ENCODE measurements at places on chromosomes 12 and 14. TPM values are rescaled to one million over a fixed set of nuclear protein-coding genes. Genes with fewer than 3 reads are reported as not detected.

TGFB3 gene
- polyA plus RNA-seq = 30.2 TPM

ANAPC7 gene
- polyA plus RNA-seq = 17.2 TPM

SH2B3 gene
- polyA plus RNA-seq = 12.6 TPM

DNA sequence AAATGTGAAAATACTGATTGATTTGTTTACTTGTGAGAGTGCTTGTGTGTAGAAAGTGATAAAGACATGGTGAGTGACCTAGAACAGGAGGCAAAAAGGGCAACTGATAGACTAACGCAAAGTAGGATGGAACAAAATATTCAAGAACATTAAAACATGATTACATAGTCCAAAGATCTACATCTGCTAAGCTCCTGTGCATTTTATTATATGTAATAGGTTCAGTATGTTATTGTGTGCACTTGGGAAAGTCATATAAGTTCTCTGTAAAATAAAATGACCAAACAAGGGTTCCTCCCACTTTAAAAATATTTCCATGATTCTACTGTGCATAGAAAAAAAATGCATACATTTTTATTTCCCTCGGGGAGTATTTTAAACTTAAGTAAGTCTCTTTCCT lies 74.3 kb upstream of the GPHB5 start:
- H3K36me3 ChIP-seq = no peaks in the 10 kb centered on the region
- H3K27me3 ChIP-seq = no peaks in the 10 kb centered on the region
- no peak for DNase-seq
- H3K4me3 ChIP-seq = no peak overlapping the region
- no peak overlapping the region for H3K27ac ChIP-seq

DNA sequence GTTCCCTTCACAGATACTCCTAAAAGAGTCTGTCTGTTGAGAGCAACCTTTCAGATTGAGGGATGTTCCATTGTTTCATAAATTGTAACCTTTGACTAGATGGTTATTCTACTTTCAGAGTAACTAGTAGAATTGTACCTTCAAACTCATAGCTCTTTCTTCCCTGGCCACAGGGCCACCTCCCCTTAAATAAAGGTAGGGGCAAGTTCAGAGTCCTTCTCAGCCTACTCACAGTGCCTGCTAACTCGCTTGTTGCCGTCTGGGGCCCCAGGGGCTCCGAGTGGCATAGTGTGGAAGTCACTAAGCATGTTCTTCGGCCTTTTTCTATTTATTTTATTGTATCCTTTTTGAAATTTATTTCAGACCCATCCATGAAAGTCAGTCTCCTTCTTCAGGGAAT lies 250.4 kb downstream of the ALX1 start:
- DNase-seq = no peak
- no peaks in the 10 kb centered on the region for H3K4me1 ChIP-seq
- H3K27me3 ChIP-seq = no peaks in the 10 kb centered on the region
- H3K27ac ChIP-seq = no peak overlapping the region
- no peak overlapping the region for H3K4me3 ChIP-seq

- no peaks in the 10 kb centered on the region for H3K36me3 ChIP-seq
- H3K4me3 ChIP-seq = no peak overlapping the region
- no peak for DNase-seq
- no peaks in the 10 kb centered on the region for H3K27me3 ChIP-seq
- H3K27ac ChIP-seq = no peak overlapping the region
Observed at GRCh38 chr12:58787021-58787760, 133.1 kb downstream of the LRIG3 start.

- H3K36me3 ChIP-seq = no peaks in the 10 kb centered on the region
- H3K4me1 ChIP-seq = no peaks in the 10 kb centered on the region
- no peaks in the 10 kb centered on the region for H3K27me3 ChIP-seq
- no peak overlapping the region for H3K4me3 ChIP-seq
Observed at GRCh38 chr12:67141296-67142018, 127.7 kb upstream of the CAND1 start.

DNA sequence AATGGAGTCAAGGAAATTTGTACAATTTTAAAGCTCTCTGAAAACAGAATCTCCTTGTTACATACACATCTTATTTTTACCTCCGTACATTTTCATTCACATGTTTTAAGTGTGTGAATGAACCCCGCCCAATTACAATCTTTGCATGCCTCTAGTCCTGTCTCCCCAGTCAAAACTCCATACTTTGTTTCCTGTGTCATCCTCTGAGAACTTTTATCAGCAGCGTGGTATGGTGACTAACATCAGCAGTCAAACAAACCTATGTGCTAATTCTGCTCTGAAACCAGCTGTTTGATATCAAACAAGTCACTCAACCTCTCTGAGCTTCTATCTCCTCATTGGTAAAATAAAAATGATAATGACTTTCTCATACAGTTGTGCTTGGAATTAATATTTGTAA lies 15.8 kb upstream of the ERGIC2 start:
- H3K4me1 ChIP-seq = no peaks in the 10 kb centered on the region
- H3K27me3 ChIP-seq = no peaks in the 10 kb centered on the region
- no peaks in the 10 kb centered on the region for H3K36me3 ChIP-seq
- no peak overlapping the region for H3K4me3 ChIP-seq
